ENCODE measurements at places on chromosomes 2 and 18. TPM values are rescaled to one million over a fixed set of nuclear protein-coding genes. Genes with fewer than 3 reads are reported as not detected.

- H3K27me3 ChIP-seq = no peaks in the 10 kb centered on the region
- no peaks in the 10 kb centered on the region for H3K4me1 ChIP-seq
- H3K4me3 ChIP-seq = no peak overlapping the region
These were observed 97.2 kb downstream of the AGPS start for GRCh38 chr2:177489719-177490301.

The SEPTIN10 gene
- 1.9 TPM for total RNA-seq

DNA sequence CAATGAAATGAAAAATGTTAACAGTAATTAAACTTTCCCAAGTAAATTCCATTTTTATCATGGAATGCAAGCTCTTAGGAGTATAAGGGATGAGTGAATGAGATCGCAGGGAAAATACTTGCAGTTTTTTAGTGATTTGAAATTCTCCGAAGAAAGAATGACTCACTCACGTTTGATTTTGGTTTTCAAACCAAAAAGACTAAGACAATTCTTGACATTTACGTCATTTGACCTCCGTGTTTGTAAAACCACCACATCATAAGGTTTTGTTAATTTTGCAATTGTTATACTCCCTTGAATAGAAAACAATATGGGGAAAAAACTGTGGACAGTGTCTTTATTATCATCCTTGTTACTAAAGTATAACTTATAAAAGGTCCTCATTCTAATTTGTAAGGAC lies 29.4 kb downstream of the COL4A4 start:
- H3K36me3 ChIP-seq = no peaks in the 10 kb centered on the region
- H3K27me3 ChIP-seq = peaks cover 5% of the 10 kb centered on the region
- H3K4me3 ChIP-seq = no peak overlapping the region
- no peak overlapping the region for H3K27ac ChIP-seq
- H3K4me1 ChIP-seq = no peaks in the 10 kb centered on the region

GRCh38 chr2:147331790-147332419 lies 512.9 kb upstream of the ACVR2A start:
- H3K36me3 ChIP-seq = no peaks in the 10 kb centered on the region
- DNase-seq = no peak
- H3K27ac ChIP-seq = no peak overlapping the region
- H3K4me1 ChIP-seq = peaks cover 7% of the 10 kb centered on the region
- no peaks in the 10 kb centered on the region for H3K27me3 ChIP-seq

DNA sequence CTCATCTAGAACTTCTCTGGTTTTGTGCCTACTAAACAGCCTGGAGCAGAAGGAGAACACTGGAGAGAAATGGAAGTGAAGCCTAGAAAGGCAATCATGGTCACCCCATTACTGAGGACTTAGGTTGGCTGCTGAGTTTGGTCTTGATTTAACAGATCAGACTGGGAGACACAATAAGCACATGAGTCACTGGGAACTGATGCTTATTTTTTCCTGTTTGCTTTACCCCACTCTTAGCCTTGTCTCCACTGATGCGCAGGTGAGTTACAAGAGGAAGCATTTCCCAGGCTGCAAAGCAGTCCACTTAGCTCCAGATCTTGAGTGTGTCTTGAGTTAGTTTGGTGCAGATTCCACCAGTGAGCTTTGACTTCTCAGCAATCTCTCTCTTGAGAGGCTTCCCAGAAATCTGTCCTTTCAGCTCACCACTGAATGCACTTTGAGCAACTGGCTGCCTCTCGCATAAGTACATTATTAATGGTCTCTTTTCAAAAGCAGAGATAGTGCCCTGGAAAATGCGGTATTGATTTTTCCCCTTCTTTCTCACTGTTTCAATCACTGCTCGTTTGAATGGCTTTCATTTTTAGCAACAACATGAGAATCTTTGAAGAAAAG lies 390.2 kb upstream of the SETBP1 start:
- H3K36me3 ChIP-seq = no peaks in the 10 kb centered on the region
- no peak overlapping the region for H3K4me3 ChIP-seq
- no peaks in the 10 kb centered on the region for H3K4me1 ChIP-seq
- peaks cover 36% of the 10 kb centered on the region for H3K27me3 ChIP-seq
- no peak overlapping the region for H3K27ac ChIP-seq
- DNase-seq = no peak

GRCh38 chr18:69261406-69261805 lies 139.3 kb upstream of the DOK6 start:
- no peak overlapping the region for H3K27ac ChIP-seq
- H3K4me3 ChIP-seq = no peak overlapping the region
- no peaks in the 10 kb centered on the region for H3K27me3 ChIP-seq
- no peaks in the 10 kb centered on the region for H3K4me1 ChIP-seq
- H3K36me3 ChIP-seq = no peaks in the 10 kb centered on the region

- no peak overlapping the region for H3K27ac ChIP-seq
- no peaks in the 10 kb centered on the region for H3K36me3 ChIP-seq
- no peak for DNase-seq
- H3K4me3 ChIP-seq = no peak overlapping the region
- H3K4me1 ChIP-seq = no peaks in the 10 kb centered on the region
These were observed 39.3 kb downstream of the SALL3 start for GRCh38 chr18:79018911-79019310.

DNA sequence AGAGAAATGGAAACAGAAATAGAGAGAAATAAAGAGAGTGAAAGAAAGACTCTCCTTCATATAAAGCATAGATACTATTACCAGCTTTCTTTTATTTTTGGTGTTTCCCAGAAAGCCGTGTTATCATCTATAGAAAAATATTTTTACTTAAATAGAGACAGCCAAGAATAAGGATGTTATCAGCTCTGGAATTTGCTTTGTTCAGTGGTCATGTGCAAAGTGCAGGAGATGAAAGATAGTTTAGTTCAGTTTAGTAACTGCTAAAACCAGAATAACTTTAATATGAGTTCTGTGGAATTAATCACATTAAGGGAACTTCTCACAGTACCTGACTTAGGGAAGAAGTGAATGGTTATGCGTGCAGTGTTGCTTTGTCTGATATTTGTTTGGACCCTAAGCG lies 140.4 kb downstream of the CALCRL start:
- H3K4me1 ChIP-seq = no peaks in the 10 kb centered on the region
- no peak overlapping the region for H3K4me3 ChIP-seq
- DNase-seq = no peak
- no peaks in the 10 kb centered on the region for H3K27me3 ChIP-seq
- H3K36me3 ChIP-seq = no peaks in the 10 kb centered on the region

GRCh38 chr18:79782566-79783308 lies 15.0 kb upstream of the KCNG2 start:
- no peaks in the 10 kb centered on the region for H3K4me1 ChIP-seq
- peaks cover 12% of the 10 kb centered on the region for H3K27me3 ChIP-seq
- H3K4me3 ChIP-seq = no peak overlapping the region
- no peak for DNase-seq

All from natural killer cell treated with Interleukin-12 subunit alpha and Interleukin-12 subunit beta and Interleukin-15 and Interleukin-18, amount 100 ng/mL, for 72 hours (primary cell).